CD4-positive, alpha-beta T cell treated with Interleukin-4 for 1 hour (primary cell): ENCODE measurements at places on chromosomes 13 and 19.

DNA sequence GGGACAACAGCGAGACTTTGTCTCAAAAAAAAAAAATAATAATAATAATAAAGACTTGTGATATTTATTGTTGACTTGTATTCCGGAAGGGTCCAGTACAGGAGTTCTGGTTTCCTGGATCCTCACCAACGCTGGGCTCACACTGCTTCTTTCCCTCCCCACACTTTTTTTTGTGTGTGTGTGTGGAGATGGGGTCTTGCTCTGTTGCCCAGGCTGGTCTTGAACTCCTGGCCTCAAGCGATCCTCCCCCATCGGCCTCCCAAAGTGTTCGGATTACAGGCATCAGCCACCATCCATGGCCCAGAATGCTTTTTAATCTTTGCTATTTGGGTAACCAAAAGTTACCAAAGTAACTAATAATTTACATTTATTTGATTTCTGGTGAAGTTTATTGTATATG is 39.1 kb downstream of the SIPA1L3 start:
- DNase-seq = no peak

GRCh38 chr13:98599502-98600328 is 22.8 kb upstream of the STK24 start:
- DNase-seq = no peak

DNA sequence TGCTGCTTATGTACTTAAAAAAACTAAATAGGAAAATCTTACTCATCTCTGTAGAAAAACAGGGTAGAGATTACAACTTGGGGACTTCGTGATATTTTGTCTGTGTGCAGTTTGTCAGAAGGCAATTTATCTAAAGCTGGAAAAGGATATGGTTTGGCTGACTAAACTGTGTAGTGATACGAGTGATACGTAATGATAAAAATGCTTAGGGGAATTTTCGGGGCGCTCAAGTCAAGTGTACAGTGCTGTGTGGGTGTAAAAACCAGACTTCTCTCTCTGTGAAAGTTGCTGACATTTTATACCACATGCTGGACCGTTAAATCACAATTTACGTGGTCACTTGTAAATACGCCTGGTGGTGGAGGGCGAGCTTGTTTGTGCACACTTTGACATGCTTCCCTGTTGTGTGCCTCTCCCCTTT is 221.7 kb downstream of the KCNRG start:
- DNase-seq = peak; percentile 80

DNA sequence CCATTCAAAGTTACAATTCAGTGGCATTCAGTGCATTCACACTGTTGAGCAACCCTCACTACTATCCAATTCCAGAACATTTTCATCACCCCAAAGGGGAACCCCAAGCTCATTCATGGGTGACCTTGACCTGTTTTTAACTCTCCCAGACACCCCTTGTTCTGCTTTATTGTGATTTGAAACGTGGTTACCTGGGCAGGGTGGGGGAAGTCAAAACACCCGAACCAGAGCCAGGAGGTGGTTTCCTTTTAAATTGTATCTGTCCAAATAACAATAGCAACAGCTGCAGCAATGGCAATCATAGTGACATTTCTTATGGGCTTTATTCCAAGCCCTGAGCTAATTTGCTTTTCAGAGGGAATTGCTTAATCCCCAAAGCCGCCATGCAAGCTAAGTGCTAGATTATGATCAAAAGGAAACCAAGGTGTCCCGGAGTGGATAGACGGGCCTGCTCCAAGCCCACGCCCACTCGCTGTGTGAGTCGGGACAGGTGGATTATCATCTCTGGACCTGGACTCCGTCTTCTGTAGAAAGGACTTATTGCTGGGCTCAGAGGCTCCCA is 6.1 kb downstream of the PTGIR start:
- DNase-seq = peak; percentile 88

DNA sequence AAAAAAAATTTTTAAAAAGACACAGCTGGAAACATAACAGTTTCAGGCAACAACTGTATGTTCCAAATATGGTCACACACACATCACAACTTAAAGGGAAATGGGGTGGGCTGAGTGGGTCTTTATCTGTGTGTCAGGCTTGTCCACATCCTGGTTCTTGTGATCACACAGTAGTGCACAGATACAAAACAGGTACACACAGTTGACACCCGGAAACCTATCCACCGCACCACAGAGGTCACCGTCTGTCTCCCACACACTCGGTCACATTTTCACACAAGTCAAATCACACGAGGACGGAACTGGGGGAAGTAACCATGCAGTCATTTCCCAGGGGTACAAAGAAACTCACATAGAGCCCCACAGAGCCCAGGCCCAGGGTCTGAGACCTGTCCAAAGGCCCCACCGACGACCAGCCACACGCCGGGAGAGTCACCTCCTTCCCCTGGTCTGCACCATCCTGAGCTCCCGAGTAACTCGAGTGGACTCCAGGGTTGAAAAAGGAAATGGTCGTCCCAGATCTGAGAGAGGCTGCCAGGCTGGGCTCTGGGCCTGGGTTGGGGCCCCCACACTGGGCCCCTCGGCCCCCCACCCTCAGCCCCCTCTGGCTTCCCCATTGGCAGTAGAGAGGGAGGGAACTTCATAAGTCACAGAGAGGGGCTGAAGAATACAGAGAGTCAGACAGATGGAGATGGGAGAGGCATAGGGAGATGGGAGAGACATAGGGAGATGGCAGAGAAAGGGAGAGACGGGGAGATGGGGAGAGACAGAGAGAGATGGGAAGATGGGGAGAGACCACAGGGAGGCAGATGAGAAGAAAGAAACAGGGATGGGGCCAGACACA is 1.3 kb upstream of the PPAN start:
- peak; percentile 96 for DNase-seq

DNA sequence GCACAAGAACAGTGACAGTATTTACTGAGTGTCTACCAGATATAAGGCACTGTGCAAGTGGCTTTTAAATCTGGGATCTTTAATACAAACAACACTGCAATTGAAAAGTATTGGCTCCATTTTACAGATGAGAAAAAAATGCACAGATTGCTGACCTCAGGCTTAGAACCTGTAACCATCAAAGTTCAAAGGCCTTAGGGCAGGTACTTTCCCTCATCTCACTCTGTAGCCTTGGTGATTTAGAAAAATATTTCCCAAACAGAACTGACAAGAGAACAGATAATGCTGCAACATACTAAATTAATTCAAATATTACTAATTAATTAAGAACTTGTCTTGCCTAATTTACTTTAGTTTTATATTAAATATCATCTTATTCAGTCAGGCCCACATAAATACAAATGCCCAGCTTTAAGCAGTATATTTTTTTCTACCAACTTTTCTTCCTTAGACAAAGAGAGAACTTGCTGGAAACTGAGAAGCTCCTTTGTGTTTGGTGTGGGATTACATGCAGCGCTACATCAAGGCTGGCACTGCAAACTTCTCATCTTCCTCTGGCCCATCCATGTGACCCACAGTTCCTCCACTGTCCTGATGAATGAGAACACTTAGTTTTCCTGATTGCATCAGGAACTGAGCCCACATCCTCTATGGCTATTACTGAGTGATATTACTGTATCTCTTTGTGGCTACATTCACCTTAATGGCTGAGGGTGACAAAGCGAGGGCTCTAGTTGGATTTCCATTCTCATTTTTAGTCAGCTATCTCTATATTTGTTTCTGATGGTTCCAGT is 302.1 kb downstream of the ENOX1 start:
- peak; percentile 13 for DNase-seq

DNA sequence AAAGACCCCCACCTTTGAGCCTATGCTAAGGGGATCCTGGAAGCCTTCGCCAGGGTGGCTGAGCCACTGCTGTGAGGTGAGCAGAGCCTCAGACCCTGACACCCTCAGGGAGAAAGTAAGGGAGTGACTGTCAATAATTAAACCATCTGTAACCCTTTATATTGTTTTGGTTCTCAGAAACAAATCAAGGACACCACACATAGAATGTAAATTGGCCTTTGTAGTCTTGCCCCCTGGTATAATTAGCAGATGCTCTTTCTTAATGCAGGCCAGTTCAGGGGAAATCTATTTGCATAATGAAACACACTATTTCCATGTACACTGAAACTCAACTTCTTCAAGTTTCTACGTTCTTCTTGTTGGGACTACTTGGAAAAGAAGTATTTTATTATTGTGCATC is 127.7 kb upstream of the EDNRB start:
- DNase-seq = no peak

- peak; percentile 68 for DNase-seq
These were observed 7.3 kb downstream of the IRS2 start for GRCh38 chr13:109779074-109779473.

- DNase-seq = no peak
These were observed 18.3 kb downstream of the C19orf44 start for GRCh38 chr19:16514383-16515019.

GRCh38 chr19:54670576-54671357 is 8.0 kb downstream of the LILRB4 start:
- no peak for DNase-seq

- DNase-seq = peak; percentile 21
These were observed 75.2 kb upstream of the MCF2L start for GRCh38 chr13:112893570-112894422.

GRCh38 chr13:100461309-100462030 is 127.1 kb downstream of the GGACT start:
- no peak for DNase-seq

GRCh38 chr13:67277581-67277980 is 47.4 kb upstream of the PCDH9 start:
- no peak for DNase-seq

DNA sequence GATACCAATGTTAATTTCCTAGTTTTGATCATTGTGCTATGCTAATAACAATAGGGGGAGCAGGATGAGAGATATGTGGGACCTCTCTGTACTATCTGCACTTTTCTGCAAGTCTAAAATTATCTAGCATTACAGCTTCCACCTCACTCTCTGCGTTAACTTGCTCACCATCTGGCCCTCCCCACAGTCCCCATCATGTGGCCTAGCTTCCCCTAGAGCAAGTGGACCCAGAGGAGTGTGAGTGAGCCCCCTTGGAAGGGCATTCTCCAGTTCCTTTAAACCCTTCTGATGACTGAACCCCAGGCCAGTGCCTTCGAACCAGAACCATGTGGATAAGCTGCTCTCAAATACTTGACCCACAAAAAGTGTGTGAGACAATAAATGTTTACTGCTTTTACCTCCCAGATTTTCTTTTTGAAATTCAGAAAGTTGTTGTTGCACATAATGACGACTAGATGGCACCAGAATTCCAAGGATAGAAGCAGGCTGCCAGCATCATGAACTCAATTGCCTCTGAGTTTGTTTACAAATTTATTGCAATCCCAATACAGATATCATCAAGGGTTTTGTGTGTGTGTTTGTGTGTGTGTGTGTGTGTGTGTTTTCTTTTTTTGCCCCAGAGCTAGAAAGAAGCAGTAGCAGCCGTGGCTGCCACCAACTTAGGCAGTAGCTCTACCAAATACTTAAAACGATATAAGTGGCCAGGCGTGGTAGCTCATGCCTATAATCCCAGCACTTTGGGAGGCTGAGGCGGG is 49.0 kb upstream of the ZNF780A start:
- DNase-seq = peak; percentile 24

GRCh38 chr13:42361701-42362100 is 89.7 kb downstream of the AKAP11 start:
- DNase-seq = no peak

DNA sequence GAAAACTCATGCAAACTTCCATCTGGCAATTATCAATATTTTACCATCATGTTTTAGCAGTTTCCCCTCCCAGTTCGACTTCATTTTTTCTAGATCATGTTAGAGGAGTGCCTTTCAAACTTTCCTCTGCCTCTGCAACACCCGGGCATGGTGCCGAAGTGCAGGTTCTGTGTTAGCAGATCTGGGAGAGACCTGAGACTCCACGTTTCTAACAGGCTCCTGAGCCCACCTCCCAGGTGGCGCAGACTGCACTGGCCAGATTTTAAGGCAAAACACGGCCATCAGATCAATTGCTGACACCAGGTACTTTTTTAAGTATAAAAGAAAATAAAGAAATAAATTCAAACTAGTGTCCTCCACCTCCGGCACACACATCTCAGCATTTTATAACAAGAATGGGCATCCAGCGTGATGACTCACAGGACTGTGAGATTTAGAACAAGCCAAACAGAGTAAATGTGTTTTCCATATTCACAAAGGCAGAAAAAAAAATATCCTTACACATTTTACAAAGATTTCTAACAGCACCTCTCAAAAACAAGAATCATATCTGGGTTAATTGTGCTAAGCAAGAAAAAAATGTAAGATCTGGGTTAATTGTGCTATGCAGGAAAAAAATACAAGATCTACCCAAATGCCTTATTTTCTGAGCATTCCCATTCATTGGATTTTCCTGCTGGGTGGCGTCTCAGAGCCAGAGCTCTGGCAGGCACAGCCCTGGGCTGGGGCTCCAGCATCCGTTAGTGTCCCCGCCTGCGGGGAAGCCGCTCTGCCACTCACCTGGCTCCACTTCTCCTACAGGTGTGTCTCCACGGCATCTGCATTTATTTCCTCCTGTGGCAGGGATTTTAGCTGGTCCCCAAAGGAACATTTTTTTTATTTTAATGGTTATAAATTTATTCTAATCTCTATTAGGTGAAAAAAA is 127.9 kb upstream of the SOX1 start:
- DNase-seq = no peak

DNA sequence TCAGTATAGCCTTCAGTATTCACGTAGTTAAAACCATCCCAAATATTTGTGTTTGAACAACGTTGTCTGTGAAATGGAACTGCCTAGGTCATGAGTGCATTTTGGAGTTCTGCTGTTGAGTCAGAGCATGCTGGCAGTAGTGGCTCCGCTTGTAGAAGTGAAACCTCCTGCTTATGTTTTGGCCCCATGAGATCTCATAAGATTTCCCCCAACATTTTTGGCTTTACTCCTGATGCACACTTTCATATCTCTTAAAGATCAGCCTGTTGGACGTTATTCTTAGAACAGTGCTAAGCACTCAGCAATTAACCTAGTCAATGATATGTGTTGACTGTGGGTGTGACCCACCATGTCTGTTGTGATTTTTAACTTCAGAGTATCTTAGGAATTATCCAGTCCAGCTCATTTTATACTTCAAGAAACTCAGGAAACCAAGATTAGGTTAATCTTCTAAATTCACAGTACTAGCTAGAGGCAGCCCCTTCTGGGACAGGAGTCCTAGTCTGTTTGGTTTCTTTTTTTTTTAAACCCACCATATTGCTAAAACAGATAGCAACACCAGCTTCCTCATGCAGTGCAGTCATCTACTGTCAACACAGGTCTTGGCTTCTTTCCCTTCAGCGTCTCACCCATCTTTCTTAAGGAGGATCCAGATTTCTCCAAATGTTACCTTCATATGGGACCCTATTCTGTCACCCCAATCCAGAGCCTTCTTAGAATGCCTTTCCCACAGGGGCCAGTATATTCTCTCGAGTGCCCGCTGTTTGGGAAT is 26.2 kb downstream of the RAP2A start:
- DNase-seq = no peak

DNA sequence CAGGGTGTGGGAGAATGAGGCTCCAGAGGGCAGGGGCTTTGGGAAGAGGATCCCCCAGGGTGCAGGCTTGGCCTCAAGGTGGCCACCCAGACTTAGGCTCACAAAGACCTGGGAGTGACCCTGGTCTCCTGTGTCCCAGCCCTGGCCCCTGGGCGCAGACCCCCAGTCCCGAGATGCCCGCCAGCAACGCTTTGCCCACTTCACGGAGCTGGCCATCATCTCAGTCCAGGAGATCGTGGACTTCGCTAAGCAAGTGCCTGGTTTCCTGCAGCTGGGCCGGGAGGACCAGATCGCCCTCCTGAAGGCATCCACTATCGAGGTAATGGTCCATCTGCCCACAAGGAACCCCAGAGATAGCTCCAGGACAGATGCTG is 2.6 kb downstream of the NR1H2 start:
- no peak for DNase-seq
